ENCODE measurements at places on chromosomes 6 and 20.
A peak's percentile ranks its signal among the peaks of the same experiment; 100 is the strongest.

DNA sequence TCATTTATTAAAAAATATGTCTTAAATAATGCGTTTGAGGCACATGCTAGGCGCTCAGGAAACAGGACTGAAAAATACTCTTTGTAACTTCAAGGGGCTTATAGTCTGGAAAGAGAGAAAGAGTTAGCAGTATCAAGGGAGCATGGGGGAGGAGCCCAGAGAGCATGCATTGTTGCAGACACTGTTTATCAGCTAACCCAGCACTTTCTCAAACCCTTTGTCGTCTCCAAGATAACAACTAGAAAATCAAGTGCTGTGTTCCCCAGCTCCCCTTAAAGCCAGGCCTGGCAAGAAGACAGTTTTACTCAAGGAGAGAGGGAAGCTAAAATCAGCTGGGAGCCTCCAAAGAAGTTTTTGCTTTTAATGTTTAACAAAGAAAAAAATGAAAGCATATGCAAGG, 98.4 kb downstream of the PERP start:
- no peak for DNase-seq

- DNase-seq, result peak; percentile 28
Observed at GRCh38 chr6:111683749-111684267, 78.1 kb upstream of the TRAF3IP2 start.

DNA sequence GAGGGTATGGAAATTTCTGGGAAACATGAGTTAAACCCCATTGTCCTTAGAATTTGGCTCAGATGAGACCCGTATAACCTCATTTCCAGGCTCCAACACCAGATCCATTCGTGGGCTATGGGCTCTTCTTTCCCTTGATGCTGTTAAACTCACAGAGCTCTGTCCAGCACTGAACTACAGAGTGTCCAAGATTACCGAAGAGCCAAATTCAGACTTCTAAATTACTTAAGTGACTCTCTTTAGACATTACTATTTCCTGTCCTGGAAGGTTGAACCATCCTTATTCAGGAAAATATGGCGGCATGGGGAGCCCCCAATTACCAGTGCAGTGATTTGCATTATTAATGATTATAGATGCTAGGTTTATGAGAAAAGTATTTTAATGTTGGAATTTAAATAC, 124.9 kb upstream of the EDN1 start:
- no peak for DNase-seq

DNA sequence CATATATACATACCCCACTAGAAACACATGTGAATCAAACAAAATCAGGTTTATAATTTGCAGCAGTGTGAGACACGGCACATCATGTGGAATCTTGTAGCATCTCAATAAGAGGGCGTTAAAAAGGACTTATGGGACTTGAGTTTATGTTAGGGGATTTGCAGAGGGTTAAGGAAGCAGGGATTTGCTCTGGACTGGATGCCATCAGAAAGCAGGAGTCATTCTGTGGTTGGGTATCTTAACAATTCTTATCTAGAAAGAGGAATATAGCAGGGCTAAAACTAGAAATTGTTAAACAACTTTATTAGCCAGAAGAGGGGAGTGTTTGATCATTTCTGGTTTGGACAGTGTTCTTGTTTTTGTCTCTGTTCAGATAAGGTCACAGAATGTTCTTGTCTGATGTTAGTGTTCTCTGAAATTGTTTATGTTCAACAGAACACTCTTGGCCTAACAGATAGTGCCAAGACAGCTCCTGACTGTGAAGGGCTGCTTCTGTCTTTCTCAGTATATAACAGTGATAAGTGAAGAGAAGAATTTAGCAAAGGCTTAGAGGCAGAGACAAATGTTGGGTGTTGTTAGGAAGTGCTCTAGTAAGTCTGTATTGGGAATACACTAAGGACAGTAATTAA, 39.2 kb downstream of the LIN28B start:
- DNase-seq, result no peak

DNA sequence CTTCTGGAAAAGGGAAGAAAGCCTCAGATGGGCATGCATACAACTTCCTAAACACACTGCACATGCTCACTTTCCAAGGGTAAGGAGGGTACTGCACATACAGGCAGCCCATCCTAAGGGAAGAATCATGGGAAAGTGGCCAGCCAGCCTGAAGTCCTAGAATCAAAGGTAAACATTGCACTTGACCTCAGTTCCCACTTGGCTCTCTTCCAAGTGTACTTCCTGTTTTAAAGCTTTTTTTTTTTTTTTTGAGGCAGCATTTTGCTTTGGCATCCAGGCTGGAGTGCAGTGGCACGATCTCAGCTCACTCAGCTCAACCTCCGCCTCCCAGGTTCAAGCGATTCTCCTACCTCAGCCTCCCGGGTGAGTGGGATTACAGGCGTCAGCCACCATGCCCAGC, 225.3 kb upstream of the EPHA7 start:
- DNase-seq, result no peak

- DNase-seq, result peak; percentile 39
Observed at GRCh38 chr6:142155895-142156757, 9.1 kb downstream of the VTA1 start.

DNA sequence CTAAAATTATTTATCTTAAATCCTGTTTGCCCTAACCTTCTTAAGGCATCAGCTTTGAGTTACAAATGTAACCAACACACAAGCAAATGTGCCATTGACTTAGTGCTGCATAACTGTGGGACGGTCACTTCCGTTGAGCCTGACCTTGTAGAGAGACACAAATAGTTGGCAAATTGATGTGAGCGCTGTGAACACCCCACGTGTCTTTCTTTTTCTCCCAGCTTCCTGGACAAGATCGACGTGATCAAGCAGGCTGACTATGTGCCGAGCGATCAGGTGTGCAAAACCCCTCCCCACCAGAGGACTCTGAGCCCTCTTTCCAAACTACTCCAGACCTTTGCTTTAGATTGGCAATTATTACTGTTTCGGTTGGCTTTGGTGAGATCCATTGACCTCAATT, 56.4 kb downstream of the GNAS start:
- DNase-seq, result no peak

DNA sequence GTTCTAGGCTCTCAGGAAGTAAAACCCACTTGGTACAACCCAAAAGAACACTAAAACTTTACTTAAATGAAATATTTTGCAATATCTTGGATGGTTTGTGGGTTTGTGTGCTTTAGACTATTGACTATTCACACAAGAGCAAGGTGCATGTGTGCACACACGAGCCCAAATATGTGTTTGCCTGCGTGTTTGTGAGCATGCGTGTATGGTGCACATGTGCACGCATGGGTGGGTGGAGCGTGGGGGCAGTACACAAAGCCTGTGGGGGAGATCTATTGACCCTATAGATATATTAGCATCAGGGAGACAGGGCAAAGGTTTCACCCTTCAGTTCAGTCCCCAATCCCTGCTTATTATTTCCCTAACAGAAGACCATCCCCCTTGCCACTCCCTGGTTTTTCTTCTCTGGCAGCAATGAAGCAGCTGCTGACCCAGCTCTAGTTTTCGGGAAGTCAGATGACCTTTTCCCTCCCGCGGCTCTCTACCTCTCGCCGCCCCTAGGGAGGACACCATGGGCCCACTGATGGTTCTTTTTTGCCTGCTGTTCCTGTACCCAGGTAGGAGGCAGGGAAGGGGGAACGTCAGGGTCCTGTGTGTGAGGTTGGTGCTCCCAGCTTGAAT, at the start of gene C2:
TSS of gene C2 (plus strand) at position 476 of the 621 bp plus-strand sequence. CDS start at position 512, 36 bp downstream.
- DNase-seq, result no peak

Measured in CD4-positive, alpha-beta T cell treated with Interleukin-21 for 1 hour (primary cell).